Activated CD4-positive, alpha-beta T cell treated with anti-CD3 and anti-CD28 coated beads, Interleukin-10, Interleukin-2, amounts not matched to agents 100 ng/mL and 50 ng/mL, durations not matched to agents 16 hours and 8 hours (primary cell): ENCODE measurements at places on chromosomes 5 and 9.

- DNase-seq = no peak
These were observed 9.7 kb downstream of the FNIP1 start for GRCh38 chr5:131786900-131787692.

GRCh38 chr9:135167849-135168655 lies 80.6 kb downstream of the OLFM1 start:
- no peak for DNase-seq

DNA sequence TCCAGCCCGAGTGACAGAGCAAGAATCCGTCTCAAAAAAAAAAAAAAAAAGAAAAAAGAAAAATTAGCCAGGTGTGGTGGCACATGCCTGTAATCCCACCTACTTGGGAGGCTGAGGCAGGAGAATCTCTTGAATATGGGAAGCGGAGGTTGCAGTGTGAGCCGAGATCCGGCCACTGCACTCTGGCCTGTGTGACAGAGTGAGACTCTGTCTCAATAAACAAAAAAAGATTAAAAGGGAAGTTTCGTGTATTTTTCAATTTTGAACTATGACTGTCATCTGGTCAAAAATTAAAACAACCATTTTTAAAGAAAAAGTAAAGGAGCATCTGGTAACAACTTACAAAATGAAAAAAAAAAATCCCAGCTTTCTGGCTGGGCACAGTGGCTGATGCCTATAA lies 36.3 kb upstream of the PLIN2 start:
- DNase-seq = no peak

DNA sequence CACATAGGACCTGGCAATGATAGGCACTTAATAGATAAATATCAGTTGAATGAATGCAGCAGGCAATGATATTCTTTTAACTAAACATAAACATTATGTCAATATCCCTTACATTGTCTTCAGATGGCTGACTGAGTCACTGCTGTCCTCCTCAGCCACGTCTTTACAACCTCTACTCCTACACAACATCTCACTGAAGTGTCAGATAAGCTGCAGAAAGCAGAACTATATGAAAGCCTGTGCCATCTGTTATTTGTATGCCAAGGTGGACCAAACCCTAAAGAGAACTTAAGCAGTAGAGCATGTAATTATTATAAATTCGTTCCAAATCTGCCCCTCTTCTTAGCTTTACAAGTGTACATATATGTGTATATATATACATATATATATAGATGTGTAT lies 271.2 kb downstream of the RASEF start:
- no peak for DNase-seq

GRCh38 chr5:14272548-14273205 lies 129.5 kb downstream of the TRIO start:
- DNase-seq = no peak

DNA sequence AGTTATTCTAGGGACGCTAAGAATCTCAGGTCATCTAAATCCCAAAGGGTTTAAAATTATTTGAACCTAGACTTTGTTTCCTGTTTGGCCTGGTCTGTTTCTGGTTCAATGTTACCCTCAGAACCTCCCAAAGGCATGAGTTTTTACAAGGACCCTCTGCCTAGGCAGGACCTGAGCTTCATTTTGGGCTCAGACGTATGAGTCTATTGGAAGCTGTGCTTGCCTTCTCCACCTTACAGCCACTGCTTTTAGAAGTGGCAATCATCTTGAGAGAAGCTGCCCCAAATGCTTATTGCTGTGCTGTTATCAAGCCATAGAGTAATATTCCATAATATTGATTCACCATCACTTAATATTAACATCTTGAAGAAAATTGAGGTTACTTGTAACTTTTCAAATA lies 510.4 kb downstream of the TLE4 start:
- no peak for DNase-seq

GRCh38 chr5:171205375-171205774 lies 103.7 kb upstream of the TLX3 start:
- DNase-seq = no peak

- DNase-seq = no peak
These were observed 95.7 kb downstream of the ACTBL2 start for GRCh38 chr5:57386958-57387357.

GRCh38 chr9:102550886-102551285 lies 444.2 kb upstream of the CYLC2 start:
- no peak for DNase-seq

- peak; percentile 43 for DNase-seq
These were observed 83.5 kb upstream of the RUSC2 start for GRCh38 chr9:35406183-35406959.

DNA sequence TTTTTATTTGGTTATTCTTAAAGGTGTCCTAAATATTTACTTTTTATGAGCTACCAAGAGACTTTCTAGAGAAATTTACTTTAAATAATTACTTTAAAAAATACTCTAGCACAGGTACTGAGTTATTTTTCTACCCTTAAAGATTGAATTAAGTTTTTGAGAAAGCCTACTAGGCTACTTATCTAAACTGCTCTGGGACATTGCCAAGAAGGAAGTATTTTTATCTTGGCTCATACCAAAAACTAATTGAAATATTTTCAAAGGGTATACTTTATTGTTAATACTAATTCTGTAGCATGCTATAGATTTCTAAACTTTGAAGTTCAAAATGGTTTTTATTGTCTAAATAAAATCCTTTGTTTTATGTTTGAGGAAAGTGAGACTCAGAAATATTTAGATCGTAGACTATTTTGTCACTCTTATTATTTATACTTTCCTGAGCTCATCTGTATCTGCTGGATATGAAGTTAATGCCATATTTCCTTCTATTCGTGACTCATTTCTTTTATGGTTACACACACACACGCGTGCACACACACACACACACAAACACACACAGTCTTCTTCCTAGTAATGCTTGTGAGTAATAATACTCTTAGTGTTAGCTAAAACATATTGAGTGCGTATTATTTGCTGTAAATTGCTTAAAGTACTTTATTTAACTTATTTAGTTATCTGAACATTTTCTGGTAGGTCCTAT lies 89.5 kb downstream of the MAN2A1 start:
- DNase-seq = no peak

GRCh38 chr5:174755106-174755505 lies 30.7 kb downstream of the MSX2 start:
- no peak for DNase-seq
